Progenitor cell of endocrine pancreas (in vitro differentiated cells): ENCODE measurements at places on chromosomes 1 and 21.

DNA sequence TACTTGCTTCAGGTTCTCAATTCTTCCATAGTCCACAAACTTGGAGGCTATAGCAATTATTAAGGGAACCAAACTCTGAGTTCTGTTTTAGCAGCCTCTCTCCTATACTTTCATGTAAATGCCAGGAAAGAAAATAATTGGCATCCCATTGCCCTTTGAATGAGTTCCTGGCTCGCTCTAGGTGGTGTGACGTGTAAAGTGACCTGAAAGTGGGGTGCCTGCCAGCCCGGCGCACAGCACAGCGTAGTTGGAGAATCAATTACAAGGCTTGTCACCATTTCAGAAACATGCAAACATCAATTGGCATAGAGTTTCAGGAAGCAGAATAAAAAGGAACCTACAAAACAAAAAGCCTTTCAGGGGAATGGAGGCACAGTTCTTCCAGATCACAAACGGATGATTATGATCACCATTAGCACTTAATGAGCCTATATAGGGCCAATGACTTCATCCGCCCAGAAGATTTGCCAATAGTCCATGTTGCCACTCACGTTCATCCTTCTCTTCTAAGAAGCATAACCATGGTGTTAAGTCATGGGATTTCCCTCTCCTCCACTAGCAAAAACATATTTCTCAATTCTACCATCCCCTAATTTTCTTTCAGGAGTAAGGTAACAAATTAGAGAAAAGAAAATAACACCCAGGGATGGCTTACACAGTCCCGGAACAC lies 354.6 kb upstream of the ADGRL2 start:
- no peak for DNase-seq

GRCh38 chr1:198157847-198158725 lies 1.3 kb downstream of the NEK7 start:
- DNase-seq = no peak

DNA sequence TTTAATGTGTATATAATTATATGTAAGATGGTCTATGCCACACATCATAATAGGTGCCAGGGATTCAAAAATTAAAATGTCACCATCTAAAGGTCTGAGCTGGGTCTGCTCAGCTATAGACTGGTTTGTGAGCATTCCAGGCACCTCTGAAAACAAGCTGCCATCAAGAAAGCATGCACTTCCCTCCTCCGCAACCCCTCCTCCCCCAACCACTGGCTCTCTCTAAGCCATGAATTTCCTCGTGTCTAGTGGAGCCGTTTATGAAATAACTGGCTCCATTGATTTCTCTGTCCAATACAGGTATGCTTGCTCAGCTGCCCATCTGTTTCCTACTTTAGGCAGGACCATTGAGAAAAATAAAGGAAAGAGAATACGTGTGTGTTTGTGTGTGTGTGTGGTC lies 522.6 kb upstream of the PLXNA2 start:
- no peak for DNase-seq

GRCh38 chr1:171257607-171258076 lies 9.3 kb downstream of the FMO1 start:
- no peak for DNase-seq

DNA sequence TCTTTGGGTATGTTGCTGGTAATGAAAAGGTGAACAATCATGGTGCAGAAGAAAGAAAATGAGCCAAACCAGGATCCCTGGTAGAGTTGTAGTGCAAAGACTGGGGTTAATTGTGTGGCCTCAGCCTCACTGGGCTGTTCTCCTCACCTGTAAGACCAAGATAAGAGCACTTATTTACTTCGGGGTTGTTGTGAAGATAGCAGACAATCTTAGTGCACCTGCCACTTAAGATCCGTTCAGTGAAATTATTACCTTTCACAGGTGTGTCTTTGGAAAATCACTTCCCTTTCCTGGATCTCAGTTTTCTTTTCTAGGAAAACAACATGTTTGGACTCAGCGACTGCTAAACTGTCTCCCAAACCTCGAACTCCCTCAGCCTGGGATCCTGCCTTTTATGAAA lies 1.3 kb upstream of the FGGY start:
- DNase-seq = no peak

- no peak for DNase-seq
These were observed 108.0 kb downstream of the TNNI3K start for GRCh38 chr1:74343216-74343615.

DNA sequence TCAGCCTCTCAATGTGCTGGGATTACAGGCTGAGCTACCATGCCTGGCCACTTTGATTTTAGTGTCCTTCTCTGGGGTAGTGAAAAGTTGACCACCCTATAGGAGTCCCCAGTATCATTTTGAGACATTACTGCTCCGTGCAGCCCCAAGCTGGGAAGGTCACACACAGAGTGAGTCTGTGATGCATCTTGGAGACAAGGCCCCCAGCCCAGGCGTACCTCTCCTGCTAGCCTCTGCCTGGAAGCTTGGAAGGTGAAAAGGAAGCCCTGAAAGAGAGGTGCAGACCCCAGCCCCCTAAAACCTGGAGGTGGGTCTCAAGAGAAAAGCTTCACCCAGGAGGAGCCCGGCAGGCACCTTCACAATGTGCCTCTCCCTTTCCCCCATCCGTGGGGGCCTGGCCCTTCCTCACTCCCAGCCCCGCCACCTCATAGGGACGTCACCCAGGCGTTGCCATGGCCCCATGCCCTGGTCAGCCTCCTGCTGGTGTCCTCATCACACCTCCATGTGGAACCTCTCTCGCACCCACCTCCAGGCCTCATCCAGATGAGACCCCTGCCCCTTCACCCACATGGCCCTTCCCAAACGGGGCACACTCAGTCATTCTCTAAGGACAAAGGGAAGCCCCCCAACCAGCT lies 5.6 kb upstream of the ARF1 start:
- no peak for DNase-seq

DNA sequence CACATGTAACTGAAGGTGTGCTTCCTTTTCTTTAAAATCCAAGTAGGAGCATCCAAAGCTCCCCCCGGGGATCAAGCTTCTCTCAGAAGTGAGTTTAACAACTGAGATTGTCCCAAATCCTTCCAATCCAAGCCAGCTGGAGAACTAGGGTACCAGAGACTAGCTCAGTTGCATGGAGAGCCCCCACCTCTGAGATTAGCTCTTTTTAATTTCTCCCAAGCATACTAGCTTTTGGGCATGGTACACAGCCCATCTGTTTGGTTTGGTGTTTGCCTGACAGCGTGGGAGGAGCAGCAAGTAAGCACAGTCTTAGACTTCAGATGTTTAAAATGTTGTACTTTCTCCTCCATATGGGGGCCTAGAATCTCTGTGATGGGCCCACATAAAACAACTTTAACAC lies 142.8 kb downstream of the ASTN1 start:
- DNase-seq = no peak

GRCh38 chr1:211751438-211751837 lies 76.0 kb upstream of the NEK2 start:
- no peak for DNase-seq

GRCh38 chr1:54980046-54980527 lies 341 bp upstream of the TMEM61 start:
- no peak for DNase-seq

DNA sequence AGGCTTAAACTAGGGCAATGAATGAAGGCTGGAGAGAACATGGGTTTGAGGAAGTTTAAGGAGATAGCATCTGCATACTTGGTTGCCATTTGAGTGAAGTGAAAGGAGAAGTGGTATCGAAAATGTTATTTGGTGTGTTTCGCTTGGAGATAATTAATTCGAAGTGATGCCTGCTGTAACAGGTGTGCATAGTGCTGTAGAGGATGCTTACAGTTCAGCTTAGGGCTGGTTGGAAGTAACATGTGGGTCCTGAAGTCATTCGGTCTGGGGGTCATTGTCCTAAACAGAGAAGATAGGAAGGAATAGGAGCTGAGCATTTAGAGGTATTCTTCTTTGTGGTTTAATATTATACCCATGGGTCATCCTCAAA lies 301 bp upstream of the NUDT17 start:
- DNase-seq = no peak

DNA sequence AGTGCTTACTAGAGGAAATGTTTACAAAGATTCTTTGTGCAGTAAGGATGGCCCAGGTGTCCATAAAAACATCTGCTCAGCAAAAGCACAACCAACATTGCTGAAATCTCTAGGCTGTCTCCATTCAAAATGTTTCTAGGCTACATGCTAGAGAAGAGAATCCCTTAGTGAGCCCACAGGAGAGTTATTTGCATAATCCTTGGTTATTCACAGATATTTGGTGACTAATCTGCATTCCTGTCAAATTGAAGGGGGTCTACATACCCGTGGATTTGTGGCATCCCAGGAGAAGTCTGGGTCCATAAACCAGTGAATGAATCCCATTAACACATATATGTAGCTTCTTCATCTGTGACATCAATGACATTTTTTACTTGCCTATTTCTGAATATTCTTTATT lies 261.3 kb upstream of the ESRRG start:
- DNase-seq = no peak

DNA sequence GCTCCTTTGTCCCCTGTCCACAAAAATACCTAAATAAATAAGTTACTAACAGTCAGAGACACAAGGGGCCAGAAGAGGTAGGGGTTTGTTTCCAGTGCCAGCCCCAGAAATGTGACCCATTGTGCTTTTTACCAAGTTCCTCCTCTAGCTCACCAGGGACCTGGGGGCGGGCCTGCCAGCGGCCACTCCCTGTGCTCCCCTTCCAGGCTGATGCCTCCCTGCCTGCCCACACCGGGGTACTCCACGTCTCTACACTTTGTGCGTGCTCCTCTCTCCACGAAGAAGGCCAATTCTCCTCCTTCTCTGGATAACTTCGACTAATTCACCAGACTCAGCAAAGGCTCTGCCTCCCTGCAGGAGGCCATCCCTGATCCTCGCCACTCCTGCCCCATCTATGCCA lies 72.1 kb downstream of the BCAR3 start:
- DNase-seq = no peak

DNA sequence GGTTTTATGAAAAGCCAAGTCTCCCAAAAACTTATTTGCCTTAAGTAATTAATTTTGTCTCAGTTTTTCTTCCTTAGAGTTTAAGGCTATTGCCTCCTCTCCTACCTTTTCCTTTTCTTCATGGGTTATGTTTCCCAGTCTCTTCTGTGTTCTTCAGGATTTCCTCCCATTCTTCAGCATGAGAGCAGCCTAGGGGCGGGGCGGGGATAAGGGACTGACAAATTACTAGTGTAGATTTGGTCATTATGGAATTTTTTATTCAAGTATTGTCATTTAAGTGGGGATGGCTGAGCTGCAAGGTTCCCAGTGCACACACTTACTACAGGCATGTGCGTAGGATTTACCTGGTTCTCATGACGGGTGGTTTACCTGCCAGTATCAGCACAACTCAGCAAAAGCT lies 35.2 kb upstream of the PIGV start:
- no peak for DNase-seq

DNA sequence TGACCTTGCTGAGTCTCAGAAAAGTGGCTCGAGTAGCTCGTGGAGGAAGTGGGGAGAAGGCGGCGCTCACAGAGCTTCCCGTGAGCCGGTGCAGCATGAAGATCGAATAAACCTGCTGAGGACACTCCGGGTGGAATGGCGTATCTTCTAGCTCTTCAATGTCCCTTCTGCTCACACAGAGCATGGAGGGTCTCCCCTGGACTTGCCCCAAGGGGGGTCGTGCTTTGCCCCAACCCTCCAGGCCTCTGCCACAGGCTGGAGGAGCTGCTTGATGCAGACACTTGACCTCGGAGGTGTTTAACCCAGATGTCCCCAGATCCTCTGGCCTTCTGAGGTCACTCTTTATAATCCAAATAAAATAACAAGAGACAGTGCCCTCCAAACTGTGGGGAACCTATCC lies 2.2 kb upstream of the KRTAP10-12 start:
- DNase-seq = no peak

GRCh38 chr1:31799196-31799894 lies 16.5 kb downstream of the SPOCD1 start:
- peak; percentile 5 for DNase-seq

DNA sequence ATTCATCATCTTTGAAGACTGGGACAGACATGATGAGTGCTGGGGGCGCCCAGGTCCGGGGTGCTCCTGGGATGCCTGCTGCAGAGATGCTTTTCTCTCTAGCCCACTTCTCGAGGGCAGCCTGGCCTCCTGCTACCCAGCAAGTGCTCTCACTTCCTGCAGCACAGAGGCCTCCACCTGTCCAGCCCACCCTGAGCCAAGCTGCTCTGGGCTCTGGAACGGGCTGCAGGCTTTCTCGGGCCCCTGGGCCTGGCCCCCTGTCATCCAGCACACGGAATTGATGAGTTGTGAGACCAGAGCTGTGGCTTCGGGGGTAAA lies 469.5 kb upstream of the VAMP3 start:
- DNase-seq = no peak

DNA sequence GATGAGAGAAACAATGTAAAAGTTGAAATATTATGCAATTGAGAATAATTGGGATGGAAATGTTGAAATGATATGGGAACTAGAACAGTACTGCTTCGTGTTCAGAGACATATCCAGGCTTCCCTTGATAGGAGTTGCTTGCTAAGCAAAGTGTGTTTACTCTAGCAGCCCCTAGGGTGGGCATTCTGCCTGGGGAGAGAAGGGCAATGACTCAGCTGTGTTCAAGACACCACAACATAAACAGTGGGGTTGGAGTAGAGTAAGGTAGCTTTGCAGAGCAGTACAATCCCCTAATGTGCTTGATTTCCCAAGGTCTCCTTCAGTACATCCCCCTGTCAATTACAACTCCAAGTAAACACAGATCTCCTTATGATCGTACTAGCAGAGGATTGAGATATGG lies 4.8 kb upstream of the PCNX2 start:
- DNase-seq = no peak

GRCh38 chr1:228205526-228206436 lies 2.1 kb upstream of the OBSCN start:
- DNase-seq = no peak

GRCh38 chr1:40948741-40949443 lies 30.6 kb upstream of the CTPS1 start:
- DNase-seq = peak; percentile 32

DNA sequence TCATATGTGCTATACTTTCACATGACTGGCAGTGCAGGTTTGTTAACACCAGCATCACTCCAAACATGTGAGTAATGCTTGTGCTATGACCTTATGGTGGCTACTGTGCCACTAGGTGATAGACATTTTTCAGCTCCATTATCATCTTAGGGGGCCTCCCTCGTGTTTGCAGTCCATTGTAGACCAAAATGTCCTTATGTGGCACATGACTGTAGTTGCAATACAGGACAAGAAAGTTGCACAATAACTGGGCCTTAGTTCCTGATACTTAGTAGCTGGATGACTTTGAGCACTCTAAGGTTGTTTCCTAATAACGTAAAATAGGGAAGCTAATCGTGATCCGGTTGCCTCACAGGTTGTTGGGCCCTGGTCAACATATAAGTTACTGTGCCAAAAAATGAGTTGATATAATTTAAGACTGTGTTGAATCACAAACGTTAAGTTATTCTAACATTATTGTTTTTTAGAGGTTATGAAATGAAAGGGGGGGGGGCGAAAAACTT lies 511 bp upstream of the SNX27 start:
- no peak for DNase-seq
